NCI-H446 (cell line): ENCODE measurements at places on chromosomes 5 and 9.

DNA sequence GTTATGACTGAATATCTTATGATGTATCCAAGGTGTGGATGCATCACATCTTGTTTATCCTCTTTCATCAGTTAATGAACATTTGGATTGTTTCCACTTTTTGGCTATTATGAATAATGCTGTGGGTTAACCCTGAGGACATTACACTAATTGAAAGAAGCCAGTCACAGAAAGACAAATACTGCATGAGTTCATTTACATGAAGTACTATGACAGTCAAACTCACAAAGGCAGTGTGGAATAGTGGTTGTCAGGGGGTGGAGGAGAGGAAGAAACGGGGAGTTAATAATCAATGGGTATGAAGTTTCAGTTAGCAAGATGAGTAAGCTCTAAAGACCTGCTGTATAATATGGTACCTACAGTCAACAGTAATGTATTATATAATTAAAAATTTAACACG is 409.4 kb upstream of the CTNND2 start:
- DNase-seq, result no peak

DNA sequence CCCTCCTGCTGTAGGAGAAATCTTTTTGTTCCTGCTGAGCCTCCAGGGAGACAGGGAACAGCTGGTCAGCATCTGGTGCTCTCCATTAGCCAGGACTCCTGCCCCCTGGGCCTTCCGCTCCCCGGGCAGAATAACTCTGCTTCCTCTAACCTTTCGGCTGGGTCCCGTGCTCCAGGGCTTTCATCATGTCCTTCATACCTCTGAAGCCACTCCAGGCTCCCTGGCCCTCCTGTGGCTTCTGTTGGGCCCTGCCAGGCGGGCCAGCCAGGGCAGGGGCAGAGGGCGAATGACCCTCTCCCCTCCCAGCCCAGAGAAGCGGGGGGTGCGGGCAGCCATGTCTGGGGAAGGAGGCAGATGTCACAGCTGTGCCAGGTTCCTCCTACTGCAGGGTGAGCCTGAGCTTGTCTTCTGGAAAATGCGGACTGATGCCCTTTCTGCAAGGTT is 81.7 kb upstream of the LMX1B start:
- DNase-seq, result no peak

- peak; percentile 2 for DNase-seq
Measured at GRCh38 chr5:65926893-65927292, 518 bp downstream of the ERBIN start.

DNA sequence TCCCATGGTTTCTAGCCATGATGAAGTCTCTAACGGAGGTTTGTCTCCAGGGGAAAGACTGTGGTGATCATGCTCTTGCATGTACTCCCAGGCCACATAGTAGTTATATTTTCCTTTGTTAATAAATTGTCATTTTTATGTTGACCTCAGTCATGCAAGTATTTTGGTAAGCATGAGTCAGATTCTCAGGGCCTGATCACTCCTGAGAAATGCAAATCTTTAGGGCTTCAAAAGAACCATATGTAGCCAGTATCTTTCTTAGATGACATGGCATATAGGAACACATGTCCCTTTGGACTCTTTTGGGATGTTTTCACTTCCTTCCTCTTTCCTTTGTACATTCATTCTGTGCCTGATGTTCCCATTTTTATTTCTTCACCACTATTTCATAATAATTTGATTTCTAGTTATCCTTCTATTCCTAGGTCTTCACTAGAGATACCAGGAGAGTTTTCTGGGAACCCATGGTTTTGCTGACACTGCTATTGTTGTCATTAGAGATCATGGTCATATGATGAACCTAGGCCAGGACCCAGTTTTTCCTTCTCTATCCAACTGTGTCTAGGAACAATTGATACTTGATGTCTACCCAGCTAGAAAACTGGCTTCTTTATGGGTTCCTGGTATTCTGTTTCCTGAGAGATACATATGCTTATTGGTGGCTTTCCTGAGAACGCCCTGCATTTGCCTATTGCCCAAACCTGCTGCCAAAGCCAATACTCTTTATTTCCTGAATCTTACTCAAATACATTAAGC is 248.1 kb upstream of the NREP start:
- DNase-seq, result no peak

GRCh38 chr9:21320465-21320864 is 14.7 kb downstream of the KLHL9 start:
- no peak for DNase-seq

DNA sequence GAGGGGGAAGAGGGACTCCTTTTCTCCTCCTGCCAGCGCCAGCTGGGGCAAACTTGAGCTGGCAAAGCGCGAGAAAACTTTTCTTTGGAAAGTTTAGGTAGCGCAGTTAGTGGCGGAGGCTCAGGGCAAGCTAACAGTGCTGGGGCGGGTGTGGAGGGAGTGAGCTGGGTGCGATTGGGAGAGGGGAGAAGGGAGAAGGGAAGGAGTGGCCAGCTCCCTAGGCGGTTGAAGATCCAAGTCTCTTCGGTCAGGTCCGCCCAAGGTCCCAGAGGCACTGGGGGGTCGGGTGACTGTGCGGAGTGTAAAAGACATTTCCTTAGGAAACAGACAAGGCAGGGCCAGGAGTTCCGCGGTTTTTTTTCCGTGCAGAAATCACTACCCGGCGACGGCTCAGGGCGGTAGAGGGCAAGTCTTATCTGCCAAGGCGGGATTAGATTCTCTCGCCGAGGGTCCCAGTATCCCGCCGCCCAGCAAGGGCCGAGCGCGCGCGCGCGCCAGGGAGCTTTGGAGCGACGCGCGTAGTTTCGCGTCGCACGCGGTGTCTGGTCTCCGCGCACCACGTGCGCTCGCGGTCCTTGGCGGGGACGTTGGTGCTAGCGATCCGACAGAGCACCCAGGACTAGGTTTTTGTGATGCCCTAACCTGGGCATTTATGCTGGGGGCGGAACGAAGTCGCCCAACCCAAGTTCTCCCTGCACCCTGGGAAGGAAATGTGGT is 33.6 kb upstream of the NFIB start:
- peak; percentile 100 for DNase-seq

- no peak for DNase-seq
Measured at GRCh38 chr5:180153099-180153498, 55.9 kb downstream of the RASGEF1C start.
